ENCODE measurements at places on chromosomes 1 and 21.

DNA sequence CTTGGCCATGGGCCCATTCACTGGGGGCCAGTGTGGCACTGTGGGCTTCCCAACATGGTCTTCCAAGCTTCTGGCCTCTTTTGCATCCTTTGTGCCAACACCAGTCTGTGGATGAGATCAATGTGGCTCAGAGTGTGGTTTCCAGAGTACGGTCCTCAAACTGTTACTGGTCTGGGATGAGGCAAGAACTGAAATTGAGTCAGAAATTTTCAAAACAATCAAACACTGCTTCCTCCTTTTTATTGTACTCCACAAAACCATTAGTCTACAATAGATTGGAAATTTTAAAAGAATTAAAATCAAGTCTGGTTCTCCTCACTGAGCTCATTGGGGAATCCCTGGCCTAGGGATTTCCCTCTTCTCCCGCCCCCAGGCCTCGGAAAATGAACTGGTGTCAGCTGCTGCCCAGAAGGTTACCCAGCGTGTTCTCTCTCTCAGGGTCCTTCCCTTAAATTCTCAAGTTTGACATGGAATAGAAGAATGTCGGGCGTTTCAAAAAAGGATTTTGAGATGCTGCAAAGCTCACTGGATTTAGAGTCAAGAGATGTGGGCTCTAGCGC is 222.0 kb downstream of the SDCCAG8 start:
- no peak for DNase-seq

DNA sequence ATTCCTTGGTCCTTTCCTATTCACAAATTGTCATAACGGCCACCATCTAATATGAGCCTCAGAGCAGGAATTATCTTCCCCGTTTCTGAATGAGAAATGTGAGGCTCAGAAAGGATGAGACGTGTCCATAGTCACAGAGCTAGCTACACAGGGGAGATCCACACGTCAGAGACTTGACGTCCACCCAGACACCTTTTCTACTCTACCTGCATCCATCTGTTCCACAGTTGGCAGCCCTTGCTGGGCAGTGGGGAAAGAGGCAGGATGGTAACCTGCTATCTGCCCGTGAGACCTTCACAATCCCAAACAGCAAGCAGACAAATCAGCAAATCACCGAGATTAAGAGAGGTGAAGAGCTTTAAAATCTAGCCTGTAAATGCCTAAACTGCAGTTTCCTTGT is 8.4 kb downstream of the RIMS3 start:
- DNase-seq, result no peak

GRCh38 chr1:67427947-67428346 is 2.3 kb downstream of the SERBP1 start:
- DNase-seq, result no peak

DNA sequence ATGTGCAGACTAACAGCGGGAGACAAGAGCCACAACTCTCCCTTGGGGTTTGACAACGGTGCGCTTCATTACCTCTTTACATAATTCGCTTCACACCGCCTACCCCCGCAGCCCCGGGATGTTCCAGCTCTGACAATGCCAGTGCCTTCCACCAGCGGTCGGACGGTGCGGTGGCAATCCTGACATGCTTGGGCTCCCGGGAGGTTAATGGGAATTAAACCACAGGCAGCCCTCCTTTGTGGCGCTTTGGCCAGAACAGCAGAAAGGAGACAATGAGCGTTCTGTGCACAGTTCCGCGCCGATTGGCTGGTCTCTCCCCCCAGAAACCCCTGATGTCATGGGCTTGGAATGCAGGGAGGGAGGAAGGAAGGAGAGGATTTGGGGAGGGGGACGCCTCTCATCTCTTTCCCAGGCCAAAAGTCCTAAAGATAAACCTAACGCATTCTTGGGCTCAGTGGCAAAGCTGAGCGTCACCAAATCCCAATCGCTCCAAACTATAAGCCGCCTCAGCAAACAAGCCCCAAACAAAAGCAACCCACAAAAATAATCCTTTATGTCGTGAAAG is 1.3 kb downstream of the CNN3 start:
- no peak for DNase-seq

DNA sequence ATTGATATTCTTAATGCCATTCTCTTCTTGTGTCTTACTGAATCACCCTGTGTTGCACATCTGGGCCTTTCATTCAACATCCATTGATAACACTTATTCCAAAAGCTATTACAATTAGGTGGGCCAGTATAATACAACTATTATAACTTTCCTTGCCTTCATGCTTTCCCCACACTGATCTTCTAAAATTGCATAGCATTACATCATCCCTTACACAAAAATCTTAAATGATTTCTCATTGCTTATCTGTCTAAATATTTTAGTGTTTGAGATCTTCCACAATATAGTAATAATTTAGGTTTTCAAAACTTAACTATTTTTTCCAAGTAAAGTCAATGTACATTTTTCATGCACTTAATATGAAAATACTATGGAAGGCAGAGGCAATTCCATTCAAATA is 1634.1 kb downstream of the PLA2G4A start:
- DNase-seq, result no peak

GRCh38 chr1:160658162-160658813 is 11.4 kb upstream of the SLAMF1 start:
- DNase-seq, result no peak

DNA sequence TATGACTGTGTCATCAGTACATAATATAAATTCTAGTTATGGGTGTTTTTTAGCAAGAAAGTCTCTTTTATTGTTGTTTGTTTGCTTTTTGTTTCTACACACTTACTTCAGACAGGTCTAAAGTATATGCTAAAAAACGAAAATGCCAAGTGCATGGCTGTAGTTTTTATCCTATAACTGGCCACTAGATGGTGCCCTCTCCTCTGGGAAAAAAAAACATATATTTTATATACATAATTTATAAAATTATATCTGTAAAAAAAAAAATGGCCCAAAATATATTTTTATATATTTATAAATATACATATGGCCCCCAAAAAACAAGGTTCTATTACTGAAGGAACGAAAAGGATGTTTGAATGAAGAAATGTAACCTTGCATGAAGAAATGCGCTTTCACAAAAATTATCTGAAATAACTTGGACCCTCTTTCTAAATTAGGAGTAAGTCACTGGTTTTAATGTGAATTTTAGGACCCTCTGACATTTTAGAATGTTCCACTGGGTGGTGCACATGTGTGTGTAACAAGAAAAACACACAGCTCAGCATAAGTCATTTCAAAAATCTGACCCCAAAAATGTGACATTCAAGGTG is 93.5 kb downstream of the TTLL7 start:
- DNase-seq, result no peak

DNA sequence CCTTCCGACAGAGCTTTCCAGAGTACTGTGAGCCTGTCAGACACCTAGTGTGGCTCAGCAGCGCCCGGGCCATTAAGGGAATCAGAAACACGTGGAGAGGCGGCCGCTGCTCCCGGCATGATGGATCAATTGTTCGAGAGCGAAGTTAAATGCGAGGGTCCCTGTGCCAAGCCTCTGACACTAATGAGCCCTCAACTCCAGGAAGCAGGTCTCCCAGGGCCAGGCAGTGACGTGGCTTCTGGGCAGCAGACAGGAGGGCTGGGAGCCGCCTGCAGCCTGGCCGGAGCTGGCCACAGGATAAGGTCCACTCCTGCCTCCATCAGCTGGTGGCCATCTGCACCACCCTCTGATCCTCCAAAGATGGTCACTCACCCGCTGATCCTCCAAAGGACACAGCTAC is 67.5 kb upstream of the CLDN14 start:
- no peak for DNase-seq

DNA sequence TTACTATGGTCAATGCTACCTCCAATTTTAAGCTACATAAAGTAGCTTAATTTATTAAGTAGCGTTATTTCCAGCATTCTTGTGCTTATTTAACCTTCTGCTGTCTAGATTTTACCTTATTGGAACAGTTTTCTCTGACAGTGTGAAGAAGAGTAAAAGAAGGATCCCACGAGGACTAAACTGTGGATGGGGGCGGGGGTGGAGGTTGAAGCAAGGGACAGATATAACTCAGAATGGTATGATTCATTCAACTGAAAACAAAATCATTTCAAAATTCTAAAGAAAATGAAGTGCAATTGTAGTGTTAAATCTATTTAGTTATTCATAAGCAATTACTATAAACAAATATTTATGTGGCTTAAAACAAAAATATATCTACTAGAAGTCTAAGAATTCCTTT is 11.5 kb upstream of the VAV3 start:
- peak; percentile 35 for DNase-seq

DNA sequence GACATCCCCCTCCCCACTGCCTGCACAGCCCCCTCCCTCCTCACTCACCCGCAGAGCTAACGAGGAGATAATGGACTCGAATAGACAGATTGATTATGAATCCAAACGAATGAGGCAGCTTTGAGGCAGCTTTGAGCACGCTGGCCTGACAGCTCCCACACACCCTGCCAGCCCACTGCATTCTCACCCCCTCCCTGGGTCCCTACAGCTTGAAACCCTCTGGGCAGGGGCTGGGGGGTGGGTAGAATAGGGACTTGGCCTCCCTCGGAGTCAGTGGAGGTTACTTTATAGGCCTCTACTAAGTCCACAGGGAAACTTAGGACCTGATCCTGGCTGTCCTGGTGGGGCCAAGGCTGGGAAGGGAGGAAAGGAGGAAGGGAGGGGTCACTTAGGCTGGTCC is 1.9 kb downstream of the NTRK1 start:
- DNase-seq, result no peak

GRCh38 chr1:187680823-187681222 is 852.1 kb downstream of the PLA2G4A start:
- no peak for DNase-seq

DNA sequence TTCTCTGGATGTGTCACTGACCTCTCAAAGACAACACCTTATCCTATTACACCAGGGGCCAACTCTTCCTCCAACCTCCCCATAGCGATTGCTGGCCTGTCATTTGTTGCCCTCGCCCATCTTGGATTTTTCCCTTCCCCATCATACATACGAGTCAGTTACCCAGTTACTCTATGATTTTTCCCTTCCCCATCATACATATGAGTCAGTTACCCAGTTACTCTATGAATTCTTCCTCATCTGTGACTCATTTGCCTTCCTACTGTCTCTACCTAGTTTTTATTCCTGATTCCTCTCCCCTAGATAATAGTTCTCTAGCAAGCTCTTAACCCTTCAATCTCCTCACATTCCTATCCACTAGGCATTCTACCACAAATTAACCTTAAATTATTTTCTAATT is 178.8 kb downstream of the NR5A2 start:
- DNase-seq, result no peak

GRCh38 chr1:236608930-236609726 is 4.8 kb upstream of the HEATR1 start:
- DNase-seq, result no peak

GRCh38 chr1:167711797-167712196 is 10.0 kb upstream of the MPZL1 start:
- no peak for DNase-seq

DNA sequence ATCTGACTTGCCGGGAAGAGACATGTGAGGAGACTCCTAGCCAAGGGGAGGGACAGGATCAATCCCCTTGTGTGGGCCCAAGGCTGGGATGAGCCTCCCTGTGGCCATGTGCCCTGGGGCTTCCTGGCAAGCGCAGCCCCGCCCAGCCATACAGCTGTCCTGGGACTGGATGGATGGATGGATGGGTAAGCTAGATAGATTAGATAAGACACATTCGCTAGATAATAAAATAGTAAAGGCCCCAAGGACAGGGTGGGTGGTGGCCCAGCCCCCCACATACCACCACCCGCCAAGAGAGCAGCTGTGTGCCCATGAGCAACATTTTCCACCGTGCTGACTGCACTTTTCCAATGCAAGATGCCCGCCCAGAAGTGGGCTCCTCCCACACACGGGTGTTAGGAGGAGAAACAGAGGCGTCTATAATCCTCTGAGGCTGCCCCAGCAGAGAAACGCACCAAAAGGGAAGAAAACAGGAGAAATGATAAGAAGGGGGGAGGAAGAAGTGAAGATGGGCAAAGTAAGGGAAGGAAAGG is 25.1 kb downstream of the ZBTB17 start:
- DNase-seq, result peak; percentile 89

DNA sequence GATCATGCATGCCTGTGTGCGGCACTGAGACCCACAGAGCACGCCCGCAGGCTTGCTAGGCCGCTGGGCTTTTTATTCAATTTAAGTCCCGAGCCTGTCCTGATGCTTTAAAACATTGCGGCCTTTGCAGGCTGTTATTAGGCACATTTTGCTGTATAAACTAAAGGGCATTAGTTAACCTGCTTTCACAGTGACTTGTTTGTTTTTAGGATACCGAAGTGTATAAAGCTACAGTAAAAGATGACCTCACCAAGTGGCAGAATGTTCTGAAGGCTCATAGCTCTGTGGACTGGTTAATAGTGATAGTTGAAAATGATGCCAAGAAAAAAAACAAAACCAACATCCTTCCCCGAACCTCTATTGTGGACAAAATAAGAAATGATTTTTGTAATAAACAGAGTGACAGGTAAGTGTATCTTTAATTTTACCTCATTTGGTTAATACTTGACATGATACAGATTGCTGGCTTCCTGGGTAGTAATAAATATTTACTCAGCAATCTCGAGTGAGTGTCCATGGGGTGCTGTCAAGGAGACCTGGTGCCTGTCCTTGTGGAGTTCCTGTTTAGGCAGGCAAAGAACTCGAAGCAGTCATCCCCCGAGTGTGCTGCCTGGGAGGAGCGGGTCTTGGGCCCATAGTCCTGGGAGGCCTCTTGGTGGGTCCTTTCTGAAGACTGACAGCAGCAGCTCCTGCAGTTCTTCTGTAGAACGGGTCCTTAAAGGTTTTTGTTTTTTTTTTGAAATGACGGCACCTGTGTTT is 40.1 kb downstream of the TRAPPC10 start:
- no peak for DNase-seq

- peak; percentile 72 for DNase-seq
Observed at GRCh38 chr1:160083968-160084770, 2.8 kb downstream of the KCNJ9 start.

DNA sequence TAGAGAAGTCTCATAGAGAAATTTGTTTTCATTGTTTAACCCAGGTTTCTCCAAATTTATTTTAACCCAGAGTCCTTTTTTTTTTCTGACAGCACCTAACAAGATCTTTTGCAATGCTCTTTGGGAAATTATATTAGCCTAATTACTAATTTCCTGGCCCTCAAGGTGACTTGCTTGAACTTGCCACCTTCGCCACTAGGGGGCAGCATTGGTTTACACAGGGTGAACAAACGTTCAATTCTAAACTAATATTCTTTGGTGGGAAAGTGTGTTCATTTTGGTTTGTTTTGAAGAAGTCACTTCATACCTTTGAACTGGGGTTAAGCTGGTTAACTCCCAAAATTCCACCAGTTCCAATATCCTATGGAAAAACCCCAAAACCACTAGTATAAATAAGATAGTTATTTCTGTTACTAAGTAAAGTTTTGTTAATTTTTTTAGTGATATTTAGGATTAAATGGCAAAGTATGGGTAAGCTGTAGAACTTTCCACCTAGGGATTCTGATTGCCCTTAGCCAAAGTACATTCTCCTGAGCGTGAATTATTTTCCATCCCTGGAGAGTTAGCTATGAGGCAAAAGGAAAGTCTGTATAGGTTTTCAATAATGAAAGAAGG is 13.0 kb downstream of the CCDC190 start:
- DNase-seq, result peak; percentile 74

GRCh38 chr1:2180297-2181245 is 14.0 kb downstream of the FAAP20 start:
- no peak for DNase-seq
